ENCODE measurements at places on chromosomes 6 and 20. TPM values are rescaled to one million over a fixed set of nuclear protein-coding genes. Genes with fewer than 3 reads are reported as not detected.

CCHCR1 gene
- 12.7 TPM for total RNA-seq

- DNase-seq, result no peak
Observed at GRCh38 chr6:5472571-5472970, 211.3 kb downstream of the FARS2 start.

DNA sequence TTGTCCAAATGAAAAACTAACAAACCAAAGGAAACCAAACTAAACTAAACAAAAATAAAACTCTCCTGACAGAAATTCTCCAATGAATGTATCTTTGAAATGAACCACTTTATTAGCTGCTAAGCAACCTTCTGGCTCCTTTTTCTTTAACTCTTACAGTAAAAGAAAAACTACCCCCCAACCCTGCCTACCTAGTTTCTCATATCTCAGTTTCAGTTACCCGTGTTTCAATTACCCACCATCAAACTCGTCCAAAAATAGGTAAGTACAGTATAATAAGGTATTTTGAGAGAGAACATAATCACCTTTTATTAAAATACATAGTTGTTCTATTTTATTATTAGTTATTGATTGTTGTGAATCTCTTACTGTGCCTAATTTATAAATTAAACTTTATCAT, 177.4 kb upstream of the THEMIS start:
- no peak for DNase-seq

GRCh38 chr6:134031696-134032255, 20.6 kb downstream of the SLC2A12 start:
- peak; percentile 16 for DNase-seq

GSTA1 gene
- total RNA-seq, result not detected
